NCI-H526 treated with DMSO at 0.1 percent for 48 hours (cell line): ENCODE measurements at places on chromosomes 6 and 20.

DNA sequence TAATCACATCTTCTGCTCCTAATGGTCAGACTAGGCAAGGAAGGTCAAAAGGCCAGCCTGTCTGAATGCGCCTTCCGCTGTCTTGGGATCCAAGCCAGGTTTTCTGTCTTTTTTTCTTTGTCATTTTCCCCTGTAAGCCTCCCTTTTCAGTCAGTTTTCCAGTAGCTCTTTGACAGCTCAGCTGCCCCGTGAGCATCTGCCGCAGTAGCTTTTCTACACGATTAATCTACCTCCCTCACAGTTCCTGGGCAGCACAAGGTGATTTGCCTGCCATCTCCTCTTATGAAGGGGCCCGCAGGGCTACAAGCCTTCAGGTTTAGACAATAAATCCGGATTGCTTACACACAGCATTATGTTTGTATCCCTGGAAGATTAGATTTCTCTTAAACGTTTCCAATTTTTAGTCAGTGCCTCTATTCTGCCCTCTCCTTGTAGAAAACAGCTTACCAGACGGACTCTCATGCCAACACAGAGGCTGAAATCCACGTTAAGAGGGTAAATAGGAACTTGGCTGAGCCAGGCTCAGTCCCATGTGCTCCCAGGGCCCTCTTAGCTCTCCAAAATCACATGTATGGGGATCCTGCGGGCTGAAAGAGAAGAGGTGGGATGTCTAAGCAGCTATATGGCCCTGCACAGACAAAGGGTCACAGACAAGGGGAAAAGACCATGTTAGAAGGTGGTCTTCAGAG, 77.2 kb downstream of the LY86 start:
- no peak for DNase-seq

GRCh38 chr6:168524571-168525001, 83.6 kb downstream of the SMOC2 start:
- DNase-seq: no peak

DNA sequence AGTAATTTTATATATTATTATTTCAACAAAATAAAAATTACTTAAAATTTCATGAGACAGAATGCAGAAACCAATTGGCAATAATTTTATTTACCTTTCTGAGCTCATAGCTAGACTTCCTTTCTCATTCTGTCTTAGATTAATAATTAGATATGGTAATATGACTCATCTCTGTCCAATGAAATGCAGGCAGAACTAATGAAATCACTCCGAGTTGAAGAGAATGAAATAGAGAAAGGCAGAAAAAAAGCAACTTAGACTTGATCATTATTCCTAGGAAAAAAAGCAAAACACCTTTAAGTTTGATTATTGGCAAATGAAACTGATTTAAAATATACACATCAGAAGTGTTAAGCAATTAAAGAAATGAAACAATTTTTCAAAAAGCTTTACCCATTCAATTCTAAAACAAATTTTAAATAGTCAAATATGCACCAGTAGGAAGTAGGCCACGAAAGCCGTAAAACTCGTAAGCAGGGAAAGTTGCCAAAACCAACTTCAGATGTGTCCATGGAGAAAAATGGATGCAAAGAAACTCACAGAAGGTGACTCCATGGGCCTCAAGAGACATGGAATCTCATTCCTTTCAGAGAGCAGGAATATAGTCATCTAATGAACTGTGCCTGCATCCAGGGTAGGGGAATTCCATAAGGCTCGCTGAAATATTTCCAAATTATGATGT, 293.8 kb upstream of the RGS17 start:
- DNase-seq: no peak

GRCh38 chr20:18031050-18031449, 26.7 kb downstream of the OVOL2 start:
- no peak for DNase-seq

DNA sequence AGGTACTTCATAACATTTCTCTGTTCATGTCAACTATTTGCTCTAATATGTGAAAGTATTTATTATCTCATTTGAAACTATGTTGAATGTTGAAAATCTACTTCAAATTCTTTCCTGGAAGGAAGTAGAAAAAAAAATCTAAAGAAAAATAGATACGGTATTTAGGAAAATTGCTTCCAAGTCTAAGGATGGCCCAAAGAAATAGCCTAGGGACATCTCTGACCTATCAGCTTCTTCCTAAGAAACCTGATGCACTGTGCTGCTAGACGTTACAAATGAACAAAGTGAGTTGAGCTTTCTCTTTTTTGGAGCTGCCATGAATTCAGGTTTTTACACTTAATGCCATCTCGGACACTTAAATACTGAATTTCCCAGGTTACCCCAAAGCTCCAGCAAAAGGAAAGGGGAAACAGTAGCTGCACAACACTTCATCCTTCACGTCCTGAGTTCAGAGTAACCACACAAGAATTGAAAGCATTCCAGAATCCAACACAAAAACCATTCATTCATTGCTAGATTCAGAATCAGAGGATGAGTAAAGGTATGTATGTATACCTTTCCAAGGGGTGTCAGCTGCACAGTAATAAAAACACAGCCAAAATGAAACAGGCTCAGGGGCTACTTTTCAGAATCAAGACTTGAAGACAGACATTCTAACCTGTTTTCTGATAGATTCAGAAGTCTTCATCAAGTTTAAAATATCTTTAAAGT, 7.9 kb downstream of the RMND1 start:
- no peak for DNase-seq

DNA sequence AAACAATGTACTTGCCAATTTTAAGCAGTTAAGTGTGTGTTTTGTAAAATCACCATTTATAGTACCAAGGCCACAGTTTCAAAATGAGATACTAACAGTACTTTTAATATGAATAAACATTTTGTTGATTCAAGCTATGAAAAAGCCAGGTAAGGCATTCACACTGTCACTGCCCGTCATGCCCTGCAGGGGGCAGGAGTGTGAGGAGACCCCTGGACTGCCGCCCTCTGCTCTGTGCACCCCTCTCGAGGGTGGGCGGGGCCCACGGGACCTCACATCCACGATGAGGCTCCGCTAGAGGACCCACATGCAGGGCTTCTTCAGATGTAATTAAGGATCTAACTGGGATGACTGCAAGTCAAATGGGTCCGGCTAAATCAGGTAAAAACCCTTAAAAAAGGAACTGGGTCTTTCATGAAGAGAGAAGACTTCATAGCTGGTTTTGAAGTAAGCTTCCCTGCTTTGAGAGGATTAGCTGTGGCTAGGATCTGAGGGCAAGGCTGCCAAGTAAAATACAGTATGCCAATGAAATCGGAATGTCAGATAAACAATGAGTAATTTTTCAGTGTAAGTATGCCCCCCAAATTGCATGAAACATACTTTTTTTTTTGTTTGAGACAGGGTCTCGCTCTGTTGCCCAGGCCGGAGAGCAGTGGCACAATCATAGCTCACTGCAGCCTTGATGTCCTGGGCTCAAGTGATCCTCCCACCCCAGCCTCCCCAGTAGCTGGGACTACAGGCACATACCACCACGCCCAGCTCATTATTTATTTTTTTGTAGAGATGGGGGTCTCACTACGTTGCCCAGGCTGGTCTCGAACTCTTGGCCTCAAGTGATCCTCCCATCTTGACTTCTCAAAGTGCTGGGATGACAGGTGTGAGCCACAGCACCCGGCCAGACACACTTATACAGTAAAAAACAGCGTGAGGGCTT, 18.7 kb downstream of the DIDO1 start:
- DNase-seq: no peak

- no peak for DNase-seq
These were observed 4.6 kb downstream of the POU3F2 start for GRCh38 chr6:98838975-98839374.

DNA sequence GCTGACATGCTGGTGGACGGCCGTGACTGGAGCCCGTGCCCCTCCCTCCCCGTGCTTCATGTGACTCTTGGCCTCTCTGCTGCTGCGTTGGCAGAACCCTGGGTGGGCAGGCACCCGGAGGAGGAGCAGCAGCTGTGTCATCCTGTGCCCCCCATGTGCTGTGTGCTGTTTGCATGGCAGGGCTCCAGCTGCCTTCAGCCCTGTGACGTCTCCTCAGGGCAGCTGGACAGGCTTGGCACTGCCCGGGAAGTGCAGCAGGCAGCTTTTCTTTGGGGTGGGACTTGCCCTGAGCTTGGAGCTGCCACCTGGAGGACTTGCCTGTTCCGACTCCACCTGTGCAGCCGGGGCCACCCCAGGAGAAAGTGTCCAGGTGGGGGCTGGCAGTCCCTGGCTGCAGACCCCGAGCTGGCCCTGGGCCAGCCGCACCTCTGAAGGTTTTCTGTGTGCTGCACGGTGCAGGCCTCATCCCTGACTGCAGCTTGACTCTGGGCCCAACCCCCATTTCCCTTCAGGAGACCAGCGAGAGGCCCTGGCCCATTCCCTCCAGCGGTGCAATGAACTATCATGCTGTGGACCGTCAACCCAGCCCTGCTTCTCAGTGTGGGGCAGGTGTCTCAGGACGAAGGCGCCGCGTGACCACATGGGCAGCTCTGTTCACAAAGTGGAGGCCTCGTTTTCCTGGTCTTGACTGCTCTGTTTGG, 8.1 kb downstream of the NPBWR2 start:
- DNase-seq: no peak

DNA sequence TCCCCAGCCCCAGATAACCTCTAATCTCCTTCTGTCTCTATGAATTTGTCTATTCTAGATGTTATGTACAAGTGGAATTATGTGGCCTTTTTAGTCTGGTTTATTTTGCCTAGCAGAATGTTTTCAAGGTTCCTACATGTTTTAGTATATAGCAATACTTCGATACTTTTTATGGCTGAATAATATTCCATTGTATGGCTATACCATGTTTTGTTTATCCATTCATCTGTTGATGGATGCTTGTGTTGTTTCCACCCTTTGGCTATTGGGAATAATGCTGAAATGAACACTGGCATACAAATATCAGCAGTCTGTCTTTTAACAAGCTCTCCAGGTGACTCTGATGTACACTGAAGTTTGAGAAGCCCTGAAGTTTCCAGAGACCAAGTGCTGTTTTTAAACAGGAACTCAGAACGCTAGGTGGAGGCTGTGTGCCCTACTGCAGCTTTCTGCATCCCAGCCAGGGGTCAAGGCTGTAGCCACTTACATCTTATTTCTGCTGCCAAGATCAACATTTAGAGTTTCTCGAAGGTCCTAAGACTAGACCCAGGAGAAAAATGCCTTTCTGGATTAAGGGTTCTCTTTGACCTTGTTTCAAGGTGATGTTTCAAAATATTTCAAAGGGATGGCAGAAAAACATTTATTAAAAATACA, 123.0 kb downstream of the SOBP start:
- no peak for DNase-seq

DNA sequence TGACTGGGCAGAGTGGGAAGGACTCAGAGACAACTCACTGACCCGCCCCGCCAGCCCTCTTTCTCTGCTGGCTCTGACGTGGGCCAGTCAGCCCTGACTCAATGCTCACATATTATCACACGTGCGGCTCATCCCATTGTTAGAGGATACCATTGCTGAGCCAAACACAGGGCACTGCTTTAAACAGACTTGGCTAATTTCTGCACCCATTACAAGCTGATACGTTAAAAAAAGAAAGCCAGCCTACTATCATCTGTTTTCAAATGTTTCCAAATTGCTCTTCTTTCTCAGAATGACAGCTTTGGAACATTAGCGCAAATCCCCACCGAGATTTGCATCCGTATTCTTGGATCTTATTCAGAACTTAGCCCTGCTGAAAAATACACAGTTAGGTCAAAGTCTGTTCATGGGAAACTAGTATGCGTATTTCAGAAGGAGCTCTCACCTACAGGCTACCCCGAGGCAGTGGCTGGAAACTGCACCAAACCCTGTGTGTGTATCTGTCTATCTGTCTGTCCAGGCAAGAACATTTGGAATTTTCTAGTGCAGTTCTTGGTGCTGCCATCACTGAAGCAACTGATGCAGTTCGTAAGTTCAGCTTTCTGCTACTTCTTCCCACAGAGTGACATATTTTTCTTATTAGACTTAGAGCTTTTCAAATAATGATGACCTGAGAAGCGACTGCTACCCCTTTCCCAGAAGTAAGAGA, 32.8 kb downstream of the RAMACL start:
- no peak for DNase-seq

DNA sequence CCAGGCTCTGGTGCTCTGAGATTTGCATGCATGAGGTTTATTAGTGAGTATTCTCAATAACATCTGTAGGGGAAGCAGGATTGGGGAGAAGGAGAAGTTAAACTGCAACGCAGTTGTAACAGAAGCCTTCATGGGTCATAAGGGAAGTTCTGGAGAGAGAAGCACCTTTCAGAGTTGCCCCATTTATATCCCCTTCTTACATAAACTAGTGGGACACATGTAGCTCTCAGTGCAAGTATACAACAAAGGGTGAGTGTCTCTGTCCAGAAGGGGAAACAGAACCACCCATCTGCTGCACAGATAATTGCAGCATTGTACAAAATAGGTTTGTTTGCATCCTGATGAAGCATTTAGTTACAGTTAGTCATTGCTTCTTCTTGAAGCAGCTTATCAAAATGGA, 4.3 kb upstream of the ADGB start:
- DNase-seq: no peak

- no peak for DNase-seq
These were observed 221.7 kb upstream of the HTR1E start for GRCh38 chr6:86715676-86716075.
